ENCODE measurements at places on chromosomes 12 and 14.

DNA sequence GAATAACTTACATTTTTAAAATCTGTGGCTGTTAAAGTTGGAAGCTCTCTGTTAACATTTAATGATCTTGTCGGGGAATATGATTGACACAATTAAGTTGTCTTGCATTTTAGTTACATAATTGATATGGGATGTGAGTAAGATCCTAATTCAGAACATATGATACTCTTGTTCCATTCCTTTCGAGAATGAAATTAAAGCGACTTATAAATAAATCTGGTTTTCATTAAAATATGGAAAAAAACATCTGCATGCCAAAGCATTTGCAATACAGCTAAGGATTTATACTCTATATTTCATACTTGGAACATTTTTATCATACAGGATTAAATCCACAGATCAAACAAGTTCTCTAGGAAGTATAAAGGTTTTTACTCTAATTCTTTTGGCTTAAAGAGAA, 52.0 kb downstream of the SLC38A6 start:
- no peak for ATAC-seq

DNA sequence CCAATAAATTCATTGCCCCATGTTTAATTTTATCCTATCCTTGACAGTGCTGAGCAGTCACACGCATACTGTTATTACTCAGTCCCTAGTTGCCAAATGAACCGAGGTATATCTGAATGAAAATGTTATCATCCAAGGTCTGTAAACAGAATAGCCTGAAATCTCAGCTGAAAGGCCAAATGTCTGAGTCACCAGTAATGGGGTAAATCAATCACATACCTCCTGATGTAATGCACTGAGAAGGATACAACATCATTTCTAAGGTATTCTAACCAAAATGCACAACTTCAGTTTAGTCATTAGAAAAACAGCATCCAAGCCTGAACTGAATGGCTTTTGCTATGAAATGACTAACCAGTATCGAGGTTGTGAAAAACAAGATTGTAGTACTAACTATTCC, 228.6 kb downstream of the DPF3 start:
- ATAC-seq: no peak

GRCh38 chr12:13744561-13744960, 236.8 kb downstream of the GRIN2B start:
- ATAC-seq: no peak

DNA sequence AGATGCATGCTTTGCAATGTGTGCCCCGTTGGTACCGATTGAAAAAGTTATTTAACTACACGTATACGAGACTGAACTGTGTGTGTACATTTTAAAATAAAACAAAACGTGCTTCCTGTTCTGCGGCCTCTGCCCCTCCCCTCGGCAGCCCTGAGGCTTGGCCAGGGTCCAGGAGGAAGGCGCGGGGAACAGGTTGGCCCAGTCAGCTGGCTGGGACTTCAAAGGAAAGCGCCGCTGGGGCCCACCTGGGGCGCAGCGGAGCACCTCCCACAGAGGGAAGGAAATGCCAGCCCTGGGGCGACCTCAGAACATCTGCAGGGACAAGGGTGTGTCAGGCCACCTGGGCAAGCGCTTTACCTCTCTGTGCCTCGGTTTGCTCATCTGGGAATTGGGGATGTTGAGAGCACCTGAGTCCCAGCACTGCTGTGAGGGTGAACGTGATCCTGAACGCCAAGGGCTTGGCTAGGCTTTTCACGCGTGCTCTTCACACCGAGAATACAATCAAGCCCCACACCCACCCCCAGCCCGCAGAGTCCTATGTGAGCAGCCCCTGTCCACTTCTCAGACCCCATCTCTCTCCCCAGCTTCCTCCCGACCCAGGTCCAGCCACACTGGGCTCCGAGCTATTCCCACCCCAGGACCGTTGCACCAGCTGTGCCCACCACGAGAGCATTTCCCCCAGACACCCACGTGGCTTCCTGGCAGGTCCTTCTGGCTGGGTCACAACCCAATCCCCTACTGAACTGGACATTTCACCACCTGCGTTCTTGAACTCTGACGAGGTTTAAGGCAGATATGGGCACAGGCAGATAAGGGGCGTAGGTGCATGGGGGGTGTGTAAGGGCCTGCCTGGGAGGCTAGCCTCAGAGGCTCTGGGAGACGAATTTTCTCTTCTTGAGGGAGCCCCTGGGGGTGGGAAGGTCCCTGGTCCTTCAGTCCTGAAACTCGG, 41.9 kb upstream of the NCOR2 start:
- ATAC-seq: peak; percentile 90

GRCh38 chr12:132206046-132206434, 61.8 kb downstream of the NOC4L start:
- ATAC-seq: no peak

DNA sequence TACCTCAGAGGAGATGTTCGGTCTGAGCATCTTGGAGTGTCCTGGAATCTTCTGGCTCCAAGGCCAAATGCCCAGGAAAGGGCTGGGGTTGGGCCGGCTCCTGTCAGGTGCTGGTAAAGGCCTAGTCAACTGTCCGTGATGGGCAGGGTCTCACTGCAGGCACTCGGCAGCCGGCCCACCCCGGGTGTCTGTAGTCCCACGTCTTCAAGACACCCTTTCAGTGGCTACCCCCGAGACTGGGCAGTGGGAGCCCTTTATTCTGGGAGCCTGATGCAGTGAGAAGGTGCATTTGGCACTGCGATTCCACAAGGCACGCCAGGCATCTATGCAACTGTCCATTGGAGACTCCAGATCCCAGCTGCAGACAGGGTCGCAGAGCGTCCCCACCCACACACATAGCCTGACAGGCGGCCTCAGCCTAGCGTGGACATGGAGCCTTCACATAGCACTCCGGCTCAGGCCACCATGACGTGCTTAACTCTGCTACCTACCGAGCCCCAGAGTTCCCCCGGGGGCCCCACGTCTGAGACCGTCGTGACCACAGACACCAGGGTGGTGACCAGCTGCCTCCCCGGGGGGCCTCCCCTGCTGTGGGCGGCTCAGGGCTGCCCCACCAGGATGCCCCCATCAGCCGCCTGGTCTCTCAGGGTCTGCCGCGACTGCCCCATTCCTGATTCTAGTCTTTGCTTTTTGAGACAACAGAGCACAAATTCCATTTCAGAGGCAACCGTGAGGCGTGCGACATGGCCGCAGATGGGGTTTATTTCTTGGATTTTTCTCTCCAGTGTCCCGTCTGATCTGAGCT, 331.8 kb upstream of the SFSWAP start:
- no peak for ATAC-seq

DNA sequence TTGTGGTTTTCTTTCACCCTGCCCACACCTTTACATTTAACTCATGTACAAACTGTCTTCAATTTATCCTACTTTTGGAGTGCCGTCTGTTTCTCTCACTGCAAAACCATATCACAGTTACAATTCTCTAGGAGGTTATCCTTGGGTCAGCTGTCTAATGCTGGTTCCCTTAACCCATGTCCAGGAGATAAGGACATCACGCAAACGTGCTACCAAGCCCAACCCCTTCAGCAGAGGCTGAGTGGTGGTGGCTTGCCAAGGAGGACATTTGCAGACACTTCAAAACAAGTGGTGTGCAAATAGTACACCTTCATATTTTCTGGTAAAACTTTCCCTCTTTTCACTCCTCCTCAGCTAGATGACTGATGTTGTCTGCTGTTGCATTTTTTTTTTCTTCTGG, 167.9 kb downstream of the PAX9 start:
- no peak for ATAC-seq

- ATAC-seq: no peak
Observed at GRCh38 chr12:96828169-96828789, 78.8 kb upstream of the NEDD1 start.

DNA sequence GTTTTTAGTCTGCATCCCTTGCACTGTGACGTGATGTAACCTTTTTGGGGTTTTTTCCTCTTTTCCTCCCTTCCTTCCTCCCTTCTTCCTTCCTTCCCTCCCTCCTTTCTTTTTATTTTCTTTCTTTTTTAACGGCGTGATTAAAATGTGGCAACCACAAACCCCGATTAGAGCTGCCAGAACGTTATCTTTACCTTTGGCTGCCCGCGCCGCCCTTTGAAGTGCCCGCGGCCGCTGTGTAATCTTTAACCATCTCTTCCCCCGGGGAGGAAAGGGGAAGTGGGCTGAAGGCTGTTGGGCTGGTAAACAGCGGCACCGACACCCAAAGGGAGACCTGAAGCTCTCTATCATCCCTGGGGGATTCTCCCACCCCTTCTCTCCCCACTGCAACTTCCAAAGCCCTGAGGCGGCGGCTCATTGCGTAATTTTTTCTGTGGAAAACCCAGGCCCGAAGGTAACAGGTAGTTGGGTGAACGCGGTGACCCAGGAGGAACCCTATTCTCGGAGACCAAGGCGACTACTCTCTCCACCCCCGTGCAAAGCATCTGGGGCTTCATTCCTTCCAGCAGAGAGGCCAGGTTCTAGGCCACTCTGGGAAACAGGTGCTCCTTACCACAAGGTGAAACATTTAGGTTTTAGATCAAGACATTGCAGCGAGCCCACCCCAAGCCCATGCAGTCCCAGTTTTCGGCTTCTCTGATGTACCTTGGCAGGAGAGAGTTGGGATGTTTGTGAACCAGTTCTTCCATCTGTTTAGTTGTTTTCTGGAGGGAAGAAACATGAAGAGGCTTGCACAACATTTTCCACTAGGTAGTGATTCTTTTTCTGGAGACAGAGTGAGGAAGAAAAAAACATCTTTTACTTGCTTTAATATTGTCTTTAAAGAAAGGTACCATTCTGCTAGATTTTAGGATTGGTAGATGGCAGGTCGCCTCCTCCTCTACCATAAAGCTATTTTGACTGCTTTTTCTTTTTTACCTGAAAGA, 1.5 kb downstream of the LGR5 start:
- no peak for ATAC-seq

All from esophagus mucosa (tissue), 1 donor.